ENCODE measurements at places on chromosomes 3 and 15.

DNA sequence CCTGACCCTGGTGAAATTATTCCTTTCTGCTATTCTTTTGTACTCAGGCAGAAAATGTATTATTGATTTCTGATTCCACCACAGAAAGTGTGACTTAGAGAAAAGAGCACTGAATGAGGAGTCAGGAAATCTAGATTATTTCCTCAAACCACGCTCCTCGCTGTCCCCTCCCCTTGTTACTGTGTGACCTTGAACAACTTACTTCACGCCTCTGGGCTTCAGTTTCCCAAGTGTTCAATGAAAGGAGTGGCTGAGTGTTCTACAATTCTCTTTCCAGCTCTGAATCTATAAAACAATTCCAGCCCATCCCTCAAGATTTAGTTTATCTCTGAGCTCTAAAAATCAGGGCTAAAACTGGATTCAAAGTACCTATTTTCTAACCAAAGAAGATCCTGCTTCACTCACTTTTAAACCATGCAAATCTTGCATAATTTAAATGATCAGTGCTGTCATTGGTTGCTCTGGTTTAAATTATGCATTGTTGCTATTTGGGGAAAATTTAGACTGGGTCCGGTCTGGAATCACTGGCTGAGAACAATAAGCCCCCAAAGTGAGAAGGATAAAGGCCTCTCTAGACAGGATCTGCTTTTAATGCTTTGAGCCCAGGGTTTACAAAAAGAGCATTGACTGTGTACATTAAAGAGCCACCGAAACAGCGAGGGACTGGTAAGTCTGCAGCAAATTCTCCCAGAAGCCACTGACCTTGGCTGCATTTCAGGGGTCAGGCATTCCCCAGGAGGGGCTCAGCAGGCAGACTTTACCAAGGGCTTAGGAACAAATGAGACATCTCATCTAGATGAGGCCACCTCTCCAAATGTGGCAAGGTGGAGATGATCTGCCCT lies 3.2 kb downstream of the TNIK start:
- DNase-seq, result no peak

DNA sequence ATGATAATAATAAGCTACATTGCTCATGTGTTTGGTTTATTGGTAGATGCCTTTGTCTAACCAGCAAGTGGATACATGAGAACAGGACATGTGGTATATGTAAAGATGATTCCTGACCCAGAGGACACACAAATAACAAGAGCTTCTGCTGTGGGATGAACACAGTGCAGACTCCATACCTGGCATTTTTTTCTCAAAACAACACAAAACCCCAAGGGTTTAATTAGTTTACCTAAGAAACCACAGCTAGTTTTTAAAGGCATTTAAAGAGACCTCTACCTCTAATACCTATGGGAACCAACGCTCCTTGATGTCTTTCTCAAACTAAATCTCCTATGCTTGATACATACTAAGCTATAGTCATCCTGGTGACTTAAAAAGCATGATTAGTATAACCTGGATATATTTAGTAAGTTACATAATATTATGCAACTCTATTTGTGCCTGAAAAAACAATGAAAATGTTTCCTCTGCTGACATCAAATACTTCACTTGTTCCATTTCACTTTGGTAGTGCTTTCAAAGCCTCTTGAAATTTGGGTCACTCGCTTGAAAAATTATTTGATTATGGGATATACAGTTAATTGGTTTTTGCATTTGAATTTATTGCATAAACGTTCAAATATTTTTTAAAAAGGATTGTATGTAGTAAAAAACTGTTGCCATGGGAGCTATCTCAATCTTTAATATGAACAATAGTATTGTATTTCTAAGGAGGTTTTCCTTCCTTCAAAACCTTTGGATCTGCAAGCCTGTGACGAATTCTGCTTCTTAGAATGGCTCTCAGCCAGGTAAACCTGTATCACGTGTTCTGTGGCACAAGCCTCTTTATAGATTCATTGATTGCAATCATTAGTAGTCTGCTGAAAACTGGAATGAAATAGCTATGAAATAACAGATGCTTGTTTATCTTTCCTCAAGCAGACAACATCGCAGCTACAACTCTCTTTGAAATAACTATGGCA lies 233.0 kb upstream of the KCNMB2 start:
- DNase-seq, result no peak

DNA sequence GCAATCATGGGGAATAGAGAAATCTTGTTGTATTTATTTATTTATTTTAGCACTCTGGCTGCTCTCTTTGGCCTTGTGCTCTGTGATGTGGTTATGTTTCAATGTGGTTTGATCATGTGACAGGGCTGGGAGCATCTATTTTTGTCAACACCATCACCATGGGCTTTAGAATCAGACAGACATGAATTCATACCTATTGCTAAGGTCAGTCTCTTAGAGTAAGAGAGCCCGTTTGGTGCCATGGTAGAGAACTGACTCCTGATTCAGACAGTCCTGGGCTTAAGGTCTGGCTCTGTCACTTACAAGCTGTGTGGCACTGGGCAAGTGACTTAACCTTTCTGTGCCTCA lies 157.0 kb downstream of the RYR3 start:
- no peak for DNase-seq

DNA sequence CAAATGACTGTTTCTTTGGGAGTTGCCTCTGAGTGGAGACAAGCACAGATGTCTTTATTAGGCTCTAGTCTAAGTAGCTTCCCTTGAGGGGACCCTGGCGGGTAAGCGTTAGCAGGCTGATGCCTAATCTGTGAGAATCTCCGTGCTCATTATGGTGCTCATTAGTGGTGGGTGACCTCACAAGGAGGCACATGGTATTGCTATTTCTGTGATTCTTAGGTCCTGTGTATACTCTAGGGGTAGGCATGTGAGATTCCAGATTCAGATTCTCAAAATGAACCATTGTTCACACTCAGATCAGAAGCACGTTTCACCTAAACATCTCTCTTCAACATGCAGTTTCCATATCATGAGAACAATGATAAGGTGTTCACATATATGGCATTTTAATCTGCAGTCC lies 809.7 kb downstream of the NR2F2 start:
- DNase-seq, result no peak

- DNase-seq, result no peak
These were observed 1216.0 kb upstream of the ALCAM start for GRCh38 chr3:104150724-104151123.

- no peak for DNase-seq
These were observed 2.2 kb downstream of the ABCC5 start for GRCh38 chr3:184015381-184016019.

GRCh38 chr3:152319831-152320617 lies 51.3 kb downstream of the MBNL1 start:
- no peak for DNase-seq

DNA sequence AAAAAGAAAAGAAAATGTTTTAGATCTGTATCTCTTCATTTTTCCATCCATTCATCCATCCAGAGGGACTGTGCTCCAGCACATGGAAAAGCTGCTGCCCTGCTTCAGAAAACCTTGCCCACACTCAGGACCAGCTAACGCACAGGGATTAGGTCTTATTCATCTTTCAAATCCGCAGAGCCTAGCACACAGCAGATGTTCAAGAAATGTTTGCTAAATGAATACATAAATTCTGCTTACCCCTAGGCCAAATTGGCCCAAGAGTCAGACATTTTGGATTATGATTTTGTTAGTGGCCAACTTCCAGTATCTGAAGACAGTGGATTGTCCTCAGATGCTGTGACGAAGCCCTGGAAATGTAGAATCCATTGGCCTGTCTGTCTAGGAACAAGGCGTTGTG lies 71.4 kb downstream of the GHSR start:
- no peak for DNase-seq

GRCh38 chr15:25249236-25250010 lies 189.4 kb downstream of the UBE3A start:
- no peak for DNase-seq

DNA sequence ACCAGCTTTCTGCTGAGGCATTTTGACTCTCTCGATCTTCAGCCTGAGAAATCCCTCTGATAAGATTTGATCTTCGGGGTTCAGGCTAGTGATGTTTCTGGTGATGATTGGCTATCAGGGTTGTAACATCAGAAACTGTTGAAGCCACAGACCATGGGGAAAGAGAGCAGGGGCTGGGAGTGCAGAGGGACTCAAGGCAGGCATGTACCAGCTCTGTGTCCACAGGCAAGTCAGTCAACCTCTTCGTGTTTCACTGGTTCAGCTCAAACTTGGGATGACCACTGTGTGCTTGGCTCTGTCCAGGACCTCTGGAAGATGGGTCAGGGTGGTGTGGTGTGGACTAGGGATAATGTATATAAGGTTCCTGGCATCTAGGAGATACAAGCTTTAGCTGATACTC lies 116.5 kb downstream of the EEFSEC start:
- no peak for DNase-seq

DNA sequence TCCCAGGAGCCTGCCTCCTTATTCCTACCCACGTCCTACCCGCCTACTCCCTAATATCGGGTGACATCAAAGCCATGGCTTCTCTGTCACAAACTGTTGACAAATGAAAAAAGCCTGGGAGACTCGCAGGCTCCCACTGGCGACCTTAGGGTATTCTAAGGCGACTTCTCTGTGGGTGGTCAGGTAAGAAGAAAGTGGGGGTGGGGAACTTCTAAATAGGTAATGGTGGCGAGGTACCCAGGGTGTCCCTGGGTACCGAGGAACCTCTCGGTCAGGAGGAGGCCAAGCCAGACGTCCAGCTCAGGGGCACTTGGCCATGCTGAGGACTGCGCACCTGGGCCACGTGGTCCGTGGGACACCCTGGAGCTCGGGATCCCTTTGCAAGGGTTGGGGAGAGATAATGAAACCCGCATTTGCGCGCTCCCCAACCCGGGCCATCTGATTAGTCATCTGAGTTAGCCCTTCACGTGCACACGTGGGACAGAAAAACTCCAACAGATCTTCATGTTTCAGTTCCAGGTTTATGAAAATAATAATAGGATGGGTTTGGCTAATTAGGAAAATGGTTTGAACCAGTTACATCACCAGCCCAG lies 78.2 kb downstream of the NR2F2 start:
- DNase-seq, result no peak

GRCh38 chr3:11641316-11641682 lies 2.4 kb downstream of the VGLL4 start:
- no peak for DNase-seq

GRCh38 chr3:172201136-172201869 lies 161.9 kb downstream of the FNDC3B start:
- DNase-seq, result no peak

GRCh38 chr3:52982839-52983238 lies 63.0 kb downstream of the SFMBT1 start:
- DNase-seq, result no peak

DNA sequence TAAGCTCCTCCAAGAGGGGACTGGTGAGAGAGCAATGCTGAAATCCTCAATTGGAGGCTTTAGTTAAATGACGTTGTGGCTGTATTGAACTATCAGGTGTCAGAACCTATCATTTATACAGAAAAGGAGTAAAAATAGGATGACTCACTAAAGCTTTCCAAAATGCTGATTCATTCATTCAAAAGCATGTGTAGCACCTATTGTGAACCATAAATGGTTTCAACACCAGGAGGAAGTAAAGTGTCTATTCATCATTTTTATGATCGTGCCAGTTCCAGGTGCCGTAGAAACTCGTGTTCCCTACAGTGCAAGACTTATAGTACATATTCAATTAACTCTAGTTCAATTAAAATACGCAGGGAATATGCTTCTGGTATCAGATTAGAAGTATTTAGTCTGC lies 66.5 kb upstream of the ARRDC4 start:
- no peak for DNase-seq

DNA sequence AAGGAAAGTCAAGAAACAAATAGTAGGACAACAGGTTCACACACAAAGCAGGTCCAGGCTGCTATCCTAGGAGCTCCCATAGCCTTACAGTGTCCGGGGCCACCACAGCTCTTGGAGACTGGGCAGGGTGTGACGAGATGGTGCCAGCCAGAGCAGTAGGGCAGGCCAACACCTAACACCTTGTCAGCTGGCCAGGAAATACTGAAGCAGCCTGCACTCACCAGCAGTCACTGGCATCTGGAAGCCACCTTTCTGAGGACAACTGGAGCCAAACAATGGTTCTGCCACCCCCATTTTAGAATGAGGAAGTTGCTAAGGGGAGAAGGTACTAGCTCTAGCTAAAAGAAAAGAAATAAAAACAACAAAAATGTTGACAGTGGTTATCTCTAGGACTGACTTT lies 47.2 kb downstream of the CCDC12 start:
- no peak for DNase-seq

DNA sequence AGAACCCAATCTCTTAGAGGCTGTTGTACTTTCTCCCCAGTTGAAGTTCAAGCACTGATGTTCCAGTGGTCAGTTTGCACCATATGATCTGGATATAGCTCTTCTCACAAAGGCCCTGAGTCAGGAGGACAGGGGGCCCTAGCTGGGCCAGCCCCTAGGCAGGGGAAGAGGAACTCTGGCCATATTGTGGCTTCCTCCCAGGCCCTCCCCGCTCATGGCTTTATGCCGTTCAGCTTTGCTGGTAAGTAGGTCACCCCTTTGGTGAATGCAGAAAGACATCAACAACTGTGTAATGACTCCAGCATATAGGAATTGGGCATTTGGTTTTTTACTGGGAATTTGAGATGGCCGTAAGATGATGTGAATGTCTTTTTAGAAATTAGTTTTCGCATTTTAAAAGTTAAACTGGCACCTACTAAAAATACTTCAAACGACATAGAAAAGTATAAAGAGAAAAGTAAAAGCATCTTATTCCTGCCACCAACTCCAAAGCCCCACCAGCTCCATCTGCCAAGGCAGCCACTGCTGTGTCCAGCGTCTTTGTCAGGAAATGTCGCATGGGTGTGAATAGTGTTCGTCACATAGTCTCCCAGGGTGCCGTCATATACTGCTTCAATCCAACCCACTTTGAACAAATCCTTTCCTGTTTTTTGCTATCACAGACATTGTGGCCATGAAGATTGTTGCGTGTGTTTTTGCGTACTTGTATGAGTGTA lies 25.3 kb downstream of the CCR9 start:
- DNase-seq, result peak; percentile 32

DNA sequence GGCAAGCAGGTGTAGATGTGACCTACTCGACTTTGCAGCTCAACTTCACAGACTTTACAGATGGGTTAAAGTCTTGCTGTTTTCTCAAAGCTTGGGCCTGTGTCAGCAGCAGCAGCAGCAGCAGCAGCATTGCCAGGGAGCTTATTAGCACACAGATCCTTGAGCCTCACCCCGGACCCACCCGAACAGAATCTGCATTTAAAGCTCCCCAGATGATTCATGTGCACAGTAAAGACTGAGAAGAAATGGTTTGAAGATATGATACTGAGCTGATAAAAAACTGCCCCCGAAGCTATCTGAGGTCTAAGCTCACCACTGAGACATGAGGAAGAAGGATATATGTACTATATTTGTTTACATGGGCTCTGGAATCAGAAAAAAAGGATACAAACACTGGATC lies 231.7 kb downstream of the ARPP21 start:
- no peak for DNase-seq

- peak; percentile 32 for DNase-seq
These were observed 37.7 kb upstream of the LCTL start for GRCh38 chr15:66603301-66604179.

DNA sequence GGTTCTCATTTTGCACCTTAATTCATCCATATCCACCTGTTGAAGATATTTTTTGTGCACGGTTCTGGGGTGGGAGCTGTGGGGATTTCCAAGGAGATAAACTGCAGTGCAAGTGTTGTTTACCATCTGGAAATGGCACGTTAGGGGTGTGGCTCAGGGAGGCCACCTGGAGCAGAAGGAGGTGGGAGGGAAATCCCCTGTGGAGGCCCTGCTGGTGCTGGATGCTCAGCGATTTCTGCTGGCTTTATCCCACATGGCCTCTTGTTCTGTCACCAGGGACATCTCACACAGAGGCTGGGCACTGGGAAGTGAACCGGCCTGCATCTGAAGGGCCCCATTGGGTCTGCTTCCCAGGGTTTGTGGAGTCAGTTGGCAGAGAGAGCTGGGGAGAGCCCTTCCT lies 24.3 kb downstream of the TRPM1 start:
- DNase-seq, result no peak

Data from central memory CD4-positive, alpha-beta T cell (primary cell).